CD4-positive, alpha-beta T cell treated with Interleukin-17A for 4 hours (primary cell): ENCODE measurements at places on chromosomes 1 and 21.

DNA sequence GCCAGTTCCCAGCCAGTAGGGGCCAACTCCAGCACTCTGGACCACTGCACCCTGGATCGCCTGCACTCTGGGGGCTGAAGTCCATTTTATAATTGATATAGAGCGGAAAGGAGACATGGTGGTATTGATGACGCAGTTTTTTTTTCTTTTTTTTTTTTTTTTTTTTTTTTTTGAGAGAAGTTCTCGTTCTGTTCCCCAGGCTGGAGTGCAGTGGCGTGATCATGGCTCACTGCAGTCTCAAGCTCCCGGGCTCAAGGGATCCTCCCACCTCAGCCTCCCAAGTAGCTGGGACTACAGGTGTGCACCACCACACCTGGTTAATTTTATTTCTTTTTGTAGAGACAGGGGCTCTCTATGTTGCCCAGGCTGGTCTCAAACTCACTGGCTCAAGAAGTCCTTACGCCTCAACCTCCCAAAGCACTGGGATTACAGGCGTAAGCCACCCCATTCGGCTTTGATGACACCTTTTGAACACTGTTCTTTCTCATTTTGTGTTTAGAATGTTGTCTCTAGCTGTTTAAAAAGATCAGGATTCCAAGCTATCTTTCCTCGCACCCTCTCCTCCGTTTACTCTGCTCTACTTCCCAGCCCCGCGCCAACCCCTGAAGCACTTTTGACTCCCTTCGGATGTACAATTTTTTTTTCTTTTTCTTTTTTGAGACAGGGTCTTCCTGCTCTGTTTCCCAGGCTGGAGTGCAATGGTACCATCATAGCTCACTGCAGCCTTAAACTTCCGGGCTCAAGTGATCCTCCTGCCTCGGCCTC, 960 bp downstream of the MX2 start:
- DNase-seq: peak; percentile 20

GRCh38 chr1:116096013-116096618, 15.1 kb upstream of the MAB21L3 start:
- DNase-seq: no peak

DNA sequence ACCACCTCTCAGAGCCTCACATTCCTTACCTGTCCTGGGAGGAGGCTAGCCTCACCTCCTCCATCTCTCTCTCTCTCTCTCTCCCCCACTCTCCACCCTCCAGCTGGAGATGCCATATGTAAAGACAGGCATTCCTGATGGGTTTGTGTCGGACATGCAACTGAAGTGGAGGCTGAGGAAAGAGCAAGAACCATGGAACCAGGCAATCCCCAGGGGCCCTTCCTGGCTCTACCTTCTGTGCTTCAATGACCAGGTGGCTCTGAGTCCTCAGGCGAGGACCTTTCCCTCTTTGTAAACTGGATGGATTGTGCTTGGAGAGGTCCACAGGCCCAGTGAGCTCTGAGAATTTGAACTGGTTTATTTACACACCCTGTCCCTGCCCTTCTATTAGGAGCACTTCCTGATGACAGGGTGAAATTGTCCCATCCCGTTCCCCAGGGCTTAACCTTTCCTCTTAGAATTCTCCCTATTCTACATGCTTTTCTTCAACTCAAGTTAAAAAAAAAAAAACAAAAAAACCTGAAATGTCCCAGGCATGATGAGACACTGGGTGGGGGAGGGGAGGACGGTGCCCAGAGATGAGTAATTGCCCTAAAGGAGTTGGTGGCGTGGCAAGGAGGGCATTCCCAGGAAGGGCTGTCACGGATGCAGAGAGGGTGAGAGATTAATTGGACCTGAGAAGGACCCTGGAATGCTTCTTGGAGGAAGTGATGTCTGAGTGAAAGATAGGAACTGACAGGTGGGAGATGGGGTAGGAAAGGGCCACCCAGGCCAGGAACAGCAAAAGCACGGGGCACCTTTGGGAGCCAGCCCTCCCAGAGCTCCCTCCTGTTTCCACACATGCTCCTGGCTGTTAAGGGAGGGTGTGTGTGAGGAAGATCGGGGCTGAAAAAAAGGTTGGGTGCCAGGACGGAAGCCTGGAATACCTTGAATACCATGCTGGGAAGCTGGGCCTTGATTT, 50.2 kb upstream of the WASF2 start:
- DNase-seq: no peak

DNA sequence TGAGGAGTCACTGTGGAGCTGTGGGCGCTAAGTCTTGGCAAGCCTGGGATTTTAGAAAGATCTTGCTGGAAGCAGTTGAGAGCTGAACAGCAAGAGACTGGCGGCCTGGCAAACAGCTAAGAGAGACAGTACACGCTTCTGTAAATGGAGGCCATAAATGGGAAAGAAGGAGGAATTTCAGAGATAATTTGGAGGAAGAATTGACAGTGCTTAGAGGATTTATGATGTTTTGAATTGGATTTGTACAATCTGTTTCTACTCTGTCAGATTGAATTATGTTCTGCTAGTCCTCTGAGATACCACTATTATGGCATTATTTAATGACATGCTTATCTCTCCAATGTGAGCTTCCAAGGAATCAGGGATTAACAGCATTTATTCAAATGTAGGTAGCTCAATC, 50.1 kb downstream of the ABCA4 start:
- DNase-seq: no peak

DNA sequence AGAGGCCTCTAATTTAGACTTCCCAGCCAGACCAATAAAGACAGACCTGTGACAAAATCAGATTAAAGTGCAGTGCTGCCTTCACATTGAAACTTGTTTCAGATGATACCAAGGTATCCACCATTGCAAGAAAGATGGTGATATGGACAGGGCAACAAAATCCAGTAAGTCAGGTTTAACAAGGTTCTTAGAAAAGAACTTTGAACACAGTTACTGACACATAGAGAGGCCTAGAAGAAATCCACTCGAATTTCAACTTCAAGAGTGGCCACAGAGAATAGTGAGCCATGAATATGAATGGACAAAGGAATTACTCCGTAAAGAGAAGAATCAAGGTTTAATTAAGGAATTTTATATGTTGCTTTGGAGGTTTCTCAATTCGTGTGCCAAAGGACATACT, 230.4 kb downstream of the KCNT2 start:
- no peak for DNase-seq

GRCh38 chr1:206890125-206891060, 6.8 kb upstream of the IL24 start:
- no peak for DNase-seq
